A549 treated with CORT108297 at 1 μM for 4 hours (cell line): ENCODE measurements at places on chromosomes 4 and X. TPM values are rescaled to one million over a fixed set of nuclear protein-coding genes. Genes with fewer than 3 reads are reported as not detected.

Gene F8A1
- 55.5 to 100 TPM (median 93.0 TPM) in 5 replicates for total RNA-seq

Gene GAB3
- total RNA-seq: 0.36 to 0.78 TPM (median 0.47 TPM) in 5 replicates

Gene ZNF157
- 0.05 TPM in 1 of 5 replicates, not detected in the others for total RNA-seq

Gene NPFFR2
- total RNA-seq: 0.05 TPM in 1 of 5 replicates, not detected in the others

Gene MPC1L
- not detected in 5 replicates for total RNA-seq

Gene EFHC2
- total RNA-seq: 0.17 to 0.29 TPM (median 0.21 TPM) in 5 replicates

Gene TMPRSS11F
- total RNA-seq: not detected in 5 replicates

Gene VSIG1
- total RNA-seq: 0.10 to 0.43 TPM (median 0.24 TPM) in 5 replicates

Gene SSX2
- not detected in 5 replicates for total RNA-seq

Gene BMP3
- not detected in 5 replicates for total RNA-seq

Gene VAMP7
- total RNA-seq: 28.1 to 35.5 TPM (median 30.1 TPM) in 5 replicates

Gene IL9R
- 0.09 to 0.42 TPM (median 0.16 TPM) in 5 replicates for total RNA-seq

Gene IQSEC2
- 32.6 to 44.7 TPM (median 40.2 TPM) in 5 replicates for total RNA-seq

Gene MAPK10
- total RNA-seq: 0.22 to 0.71 TPM (median 0.43 TPM) in 5 replicates

Gene RRH
- total RNA-seq: 0.06 to 0.22 TPM in 2 of 5 replicates, not detected in the others

Gene PCDH11X
- 0.02 TPM in 1 of 5 replicates, not detected in the others for total RNA-seq

Gene HSPA4L
- 7.8 to 11.4 TPM (median 8.5 TPM) in 5 replicates for total RNA-seq

Gene GYG2
- 3.0 to 5.0 TPM (median 4.5 TPM) in 5 replicates for total RNA-seq

Gene RIPPLY1
- not detected in 5 replicates for total RNA-seq

Gene RHOXF2B
- not detected in 5 replicates for total RNA-seq

Gene PNCK
- 0.21 to 0.37 TPM (median 0.24 TPM) in 3 of 5 replicates, not detected in the others for total RNA-seq

Gene PWWP3B
- not detected in 5 replicates for total RNA-seq

Gene HTATSF1
- 45.5 to 73.7 TPM (median 56.2 TPM) in 5 replicates for total RNA-seq

Gene HELT
- total RNA-seq: not detected in 5 replicates

Gene SEC31A
- total RNA-seq: 80.1 to 86.9 TPM (median 85.0 TPM) in 5 replicates

Gene SLC10A6
- total RNA-seq: not detected in 5 replicates

Gene CABS1
- total RNA-seq: not detected in 5 replicates

Gene CXCL8
- 5.9 to 27.4 TPM (median 13.4 TPM) in 5 replicates for total RNA-seq

Gene ZFX
- 8.1 to 12.1 TPM (median 9.5 TPM) in 5 replicates for total RNA-seq

Gene SAGE1
- total RNA-seq: 0.06 to 0.08 TPM in 2 of 5 replicates, not detected in the others

Gene PPP4R3C
- not detected in 5 replicates for total RNA-seq

Gene CYBB
- 0.02 to 0.12 TPM (median 0.07 TPM) in 5 replicates for total RNA-seq

Gene SPINK2
- total RNA-seq: not detected in 5 replicates

Gene DCHS2
- total RNA-seq: not detected in 5 replicates

Gene CT45A5
- total RNA-seq: 0.08 to 0.42 TPM in 2 of 5 replicates, not detected in the others

Gene RASL11B
- 0.05 to 0.20 TPM (median 0.07 TPM) in 5 replicates for total RNA-seq

Gene ZNF185
- 6.1 to 7.6 TPM (median 6.9 TPM) in 5 replicates for total RNA-seq

Gene GAGE13
- total RNA-seq: 0.17 TPM in 1 of 5 replicates, not detected in the others

Gene GAGE2A
- total RNA-seq: not detected in 5 replicates

Gene EOLA1
- 20.5 to 22.6 TPM (median 21.2 TPM) in 5 replicates for total RNA-seq

Gene GUCY1A1
- total RNA-seq: not detected in 5 replicates

Gene CENPI
- 8.5 to 15.1 TPM (median 12.9 TPM) in 5 replicates for total RNA-seq

Gene CT83
- total RNA-seq: not detected in 5 replicates

Gene SSX1
- total RNA-seq: not detected in 5 replicates

Gene EMCN
- total RNA-seq: not detected in 5 replicates

Gene SOWAHB
- total RNA-seq: 0.02 to 0.05 TPM in 2 of 5 replicates, not detected in the others

Gene FOXR2
- total RNA-seq: not detected in 5 replicates

Gene AFF1
- 6.6 to 13.1 TPM (median 9.9 TPM) in 5 replicates for total RNA-seq

Gene TEX13C
- 0.02 TPM in 1 of 5 replicates, not detected in the others for total RNA-seq

Gene RXFP1
- total RNA-seq: not detected in 5 replicates

Gene TCEANC
- total RNA-seq: 0.53 to 1.3 TPM (median 0.63 TPM) in 5 replicates
